Fibroblast of the aortic adventitia (primary cell): ENCODE measurements at places on chromosomes 4 and X. TPM values are rescaled to one million over a fixed set of nuclear protein-coding genes. Genes with fewer than 3 reads are reported as not detected.

The MID1 gene
- 18.0 and 20.4 TPM in 2 replicates for total RNA-seq

The COL4A6 gene
- 1.3 and 2.2 TPM in 2 replicates for total RNA-seq

The CENPVL2 gene
- total RNA-seq, result 0.41 TPM in 1 of 2 replicates, not detected in the other

The AKAP17A gene
- 9.5 and 16.9 TPM in 2 replicates for total RNA-seq

The GLOD5 gene
- total RNA-seq, result not detected in 2 replicates

The CXCL11 gene
- total RNA-seq, result not detected in 2 replicates

The CLDN2 gene
- not detected in 2 replicates for total RNA-seq

The PALLD gene
- total RNA-seq, result 15.5 and 52.1 TPM in 2 replicates

The SLC34A2 gene
- not detected in 2 replicates for total RNA-seq

The DBET gene
- total RNA-seq, result not detected in 2 replicates

The CLIC2 gene
- total RNA-seq, result 12.6 and 104 TPM in 2 replicates

The FGG gene
- not detected in 2 replicates for total RNA-seq

The ADGRL3 gene
- under 0.01 and 7.9 TPM in 2 replicates for total RNA-seq

The HSFX1 gene
- total RNA-seq, result 0.45 TPM in 1 of 2 replicates, not detected in the other

The PDLIM3 gene
- 3.0 and 10.1 TPM in 2 replicates for total RNA-seq

The SAGE1 gene
- not detected in 2 replicates for total RNA-seq

The PRKG2 gene
- total RNA-seq, result 7.8 and 7.9 TPM in 2 replicates

The LANCL3 gene
- total RNA-seq, result 0.18 TPM in 1 of 2 replicates, not detected in the other

The ARL9 gene
- total RNA-seq, result 0.09 TPM in 1 of 2 replicates, not detected in the other

The SHOX gene
- not detected in 2 replicates for total RNA-seq

The BST1 gene
- total RNA-seq, result 19.7 and 54.9 TPM in 2 replicates

The GPR143 gene
- total RNA-seq, result 0.33 TPM in 1 of 2 replicates, not detected in the other

The AFAP1 gene
- total RNA-seq, result 66.0 and 83.9 TPM in 2 replicates
